ENCODE measurements at places on chromosomes 2 and 18. TPM values are rescaled to one million over a fixed set of nuclear protein-coding genes. Genes with fewer than 3 reads are reported as not detected.

DNA sequence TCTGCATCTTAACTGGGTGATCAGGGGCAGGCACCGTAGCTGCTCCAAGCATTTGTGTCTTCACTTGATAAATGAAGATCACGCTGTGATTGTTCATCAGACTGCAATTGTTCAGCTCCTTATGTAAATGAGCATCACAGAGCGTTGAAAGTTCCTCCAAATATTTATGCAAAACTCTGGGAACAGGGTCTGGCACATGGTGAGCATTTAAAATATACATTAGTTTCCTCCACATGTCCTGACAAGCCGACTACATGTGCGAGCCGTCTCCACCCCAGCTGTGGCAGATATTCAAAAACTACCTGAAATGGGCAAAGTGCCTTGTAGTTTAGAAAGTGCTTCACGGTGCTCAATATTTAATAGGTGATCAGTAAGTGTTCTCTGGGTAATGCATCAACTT lies 175.1 kb upstream of the ID2 start:
- no peaks in the 10 kb centered on the region for H3K36me3 ChIP-seq
- H3K4me1 ChIP-seq, result no peaks in the 10 kb centered on the region
- no peak overlapping the region for H3K27ac ChIP-seq
- no peak for DNase-seq
- no peaks in the 10 kb centered on the region for H3K27me3 ChIP-seq
- no peak overlapping the region for H3K4me3 ChIP-seq

DNA sequence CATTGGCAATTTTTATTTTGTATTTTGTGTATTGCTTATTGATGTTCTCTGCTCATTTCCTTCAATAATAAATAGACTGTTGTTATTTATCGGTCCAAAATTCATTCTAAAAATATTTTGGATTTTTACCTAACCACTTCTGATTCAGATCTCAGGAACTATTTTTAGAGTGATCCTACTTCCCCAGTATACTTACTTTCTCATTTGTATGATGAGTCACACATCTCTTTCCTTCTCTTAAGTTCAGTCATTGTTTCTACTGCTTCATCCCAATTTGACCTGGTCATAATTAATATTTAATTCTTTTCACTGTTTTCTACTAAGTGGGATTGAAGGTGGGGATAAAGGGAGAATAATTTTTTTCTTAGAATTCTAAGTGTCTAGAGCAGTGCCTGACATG lies 75.1 kb downstream of the AGPS start:
- H3K27me3 ChIP-seq, result no peaks in the 10 kb centered on the region
- no peak for DNase-seq
- no peaks in the 10 kb centered on the region for H3K4me1 ChIP-seq
- no peak overlapping the region for H3K4me3 ChIP-seq
- H3K36me3 ChIP-seq, result peaks cover 21% of the 10 kb centered on the region

DNA sequence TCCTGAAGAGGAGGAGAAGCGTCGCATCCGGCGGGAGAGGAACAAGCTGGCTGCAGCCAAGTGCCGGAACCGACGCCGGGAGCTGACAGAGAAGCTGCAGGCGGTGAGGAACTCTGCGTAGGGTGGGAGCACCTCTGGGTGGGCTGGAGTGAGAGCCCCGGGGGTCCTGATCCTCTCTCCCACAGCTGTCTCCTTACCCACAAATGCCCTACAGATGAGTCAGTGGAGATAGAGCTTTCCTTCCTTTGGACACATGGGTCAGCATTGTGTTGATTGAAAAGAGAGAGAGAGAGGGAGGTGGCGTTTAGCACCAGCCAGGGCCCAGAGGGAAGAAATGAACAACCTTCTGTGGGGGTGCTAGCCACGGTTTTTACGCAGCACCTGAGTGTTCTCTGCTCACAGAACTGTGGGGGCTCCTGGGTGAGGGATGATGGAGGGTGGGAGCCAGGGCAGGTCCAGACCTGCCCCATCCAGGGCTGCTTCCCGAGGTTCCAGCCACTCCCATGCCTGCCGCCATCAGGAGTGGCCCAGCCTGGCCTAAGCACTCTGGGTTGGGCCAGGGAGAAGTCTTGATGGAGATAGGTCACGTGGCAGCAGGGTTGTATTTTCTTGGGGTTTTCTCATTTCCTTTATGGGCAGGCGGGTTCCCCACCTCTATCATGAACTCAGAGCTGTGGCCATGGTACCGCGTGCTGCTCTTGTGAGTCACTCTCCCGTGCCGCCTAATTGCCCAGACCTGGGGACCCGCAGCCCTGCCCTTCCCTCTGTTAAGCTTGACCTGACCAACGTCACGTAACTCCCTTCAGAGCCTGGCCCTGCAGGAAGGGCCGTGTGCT lies 16.3 kb downstream of the FOSL2 start:
- H3K4me3 ChIP-seq, result no peak overlapping the region
- peak; percentile 59 for DNase-seq

- H3K27me3 ChIP-seq, result no peaks in the 10 kb centered on the region
- no peak for DNase-seq
- no peak overlapping the region for H3K4me3 ChIP-seq
These were observed 1.4 kb downstream of the DNMT3A start for GRCh38 chr2:25340181-25340921.

- no peak for DNase-seq
- H3K36me3 ChIP-seq, result no peaks in the 10 kb centered on the region
- H3K27me3 ChIP-seq, result no peaks in the 10 kb centered on the region
- H3K4me3 ChIP-seq, result no peak overlapping the region
- H3K4me1 ChIP-seq, result peaks cover 4% of the 10 kb centered on the region
- no peak overlapping the region for H3K27ac ChIP-seq
These were observed 116.5 kb upstream of the SERTAD2 start for GRCh38 chr2:64770137-64770780.

DNA sequence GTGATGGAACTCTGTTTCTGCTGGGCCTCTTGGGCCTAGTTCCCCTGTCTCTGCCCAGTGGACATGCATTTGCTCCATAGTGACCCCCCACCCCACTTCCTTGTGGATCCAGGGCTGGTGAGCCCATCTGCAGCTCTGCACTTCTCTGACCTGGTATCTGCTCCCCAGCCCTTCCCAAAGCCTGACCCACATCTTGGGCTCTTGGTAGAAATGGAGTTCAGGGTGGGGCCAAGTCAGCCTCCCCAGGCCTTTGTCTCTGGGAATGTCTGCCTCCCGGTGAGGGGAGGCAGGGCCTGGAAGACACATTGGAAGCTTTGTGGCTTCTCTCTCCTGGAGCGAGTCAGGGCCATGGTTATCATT lies 6.3 kb upstream of the TRAF3IP1 start:
- no peak overlapping the region for H3K27ac ChIP-seq
- no peaks in the 10 kb centered on the region for H3K36me3 ChIP-seq
- H3K4me1 ChIP-seq, result no peaks in the 10 kb centered on the region
- H3K27me3 ChIP-seq, result peaks cover 3% of the 10 kb centered on the region
- DNase-seq, result no peak

- H3K27ac ChIP-seq, result no peak overlapping the region
- no peaks in the 10 kb centered on the region for H3K36me3 ChIP-seq
- H3K27me3 ChIP-seq, result no peaks in the 10 kb centered on the region
These were observed 2.7 kb downstream of the EHD3 start for GRCh38 chr2:31236433-31237205.

DNA sequence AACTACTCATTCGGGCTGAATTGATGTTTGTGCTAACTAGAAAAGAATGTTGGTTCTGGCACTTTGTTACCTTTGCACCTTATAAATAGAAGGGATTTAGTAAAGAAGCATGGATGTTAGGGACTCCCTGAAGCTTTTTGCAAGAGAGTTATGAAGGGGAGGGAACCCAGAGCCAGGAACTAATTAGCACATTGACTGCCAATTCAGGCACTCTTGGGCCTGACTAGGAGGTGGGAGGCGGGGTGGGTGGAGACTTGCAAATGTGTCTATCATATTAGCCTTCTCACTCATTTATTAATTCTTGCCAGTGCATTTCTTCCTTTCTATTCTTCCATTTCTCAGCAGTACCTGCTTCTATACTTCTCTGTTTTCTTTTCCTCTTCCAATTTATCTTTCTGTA lies 1022.4 kb downstream of the TMEM182 start:
- H3K4me3 ChIP-seq, result no peak overlapping the region
- H3K36me3 ChIP-seq, result no peaks in the 10 kb centered on the region
- no peaks in the 10 kb centered on the region for H3K4me1 ChIP-seq
- H3K27ac ChIP-seq, result no peak overlapping the region
- H3K27me3 ChIP-seq, result no peaks in the 10 kb centered on the region

PRKD3 gene
- total RNA-seq, result 19.7 TPM

All from CD4-positive, CD25-positive, alpha-beta regulatory T cell (primary cell).